ENCODE measurements at places on chromosomes 16 and 17.

GRCh38 chr16:2174396-2175131 is 19.0 kb downstream of the TRAF7 start:
- DNase-seq: no peak

DNA sequence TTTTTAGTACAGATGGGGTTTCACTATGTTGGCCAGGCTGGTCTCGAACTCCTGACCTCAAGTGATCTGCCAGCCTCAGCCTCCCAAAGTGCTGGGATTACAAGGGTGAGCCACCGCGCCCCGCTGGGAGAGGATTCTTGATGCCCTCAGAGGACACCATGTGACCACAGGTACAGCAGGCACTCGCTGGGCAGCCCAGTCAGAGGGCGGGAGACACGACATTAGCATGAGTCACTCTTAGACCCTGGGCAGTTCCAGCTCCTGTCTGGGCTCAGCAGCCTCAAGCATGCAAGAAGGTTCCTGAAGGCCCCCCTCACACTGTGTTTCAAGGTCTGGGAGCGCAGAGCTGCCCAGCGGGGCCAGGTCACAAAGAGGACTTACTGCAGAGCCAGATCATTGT is 11.9 kb downstream of the STAC2 start:
- DNase-seq: no peak

- DNase-seq: no peak
These were observed 18.0 kb downstream of the ADAM11 start for GRCh38 chr17:44776628-44777393.

DNA sequence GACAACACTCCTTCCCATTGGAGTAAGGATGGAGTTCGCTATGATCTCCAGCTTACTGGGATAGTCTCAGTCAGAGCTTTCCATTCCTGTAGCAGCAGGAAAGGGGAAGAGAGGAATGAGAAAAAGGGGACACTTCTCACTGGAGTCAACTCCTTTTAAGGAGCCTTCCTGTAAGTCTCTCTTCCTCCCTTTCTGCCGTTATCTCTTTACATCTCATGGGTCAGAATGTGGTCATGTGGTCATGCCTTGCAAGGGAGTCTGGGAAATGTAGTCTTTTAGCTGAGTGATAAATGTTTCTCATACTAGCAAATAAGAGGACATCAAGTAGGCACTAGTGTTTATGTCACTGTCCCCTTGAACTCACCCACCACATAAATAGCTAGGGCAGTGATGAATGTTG is 227.3 kb downstream of the HAPSTR1 start:
- DNase-seq: no peak

- no peak for DNase-seq
These were observed 3.7 kb downstream of the CCNF start for GRCh38 chr16:2432801-2433505.

- no peak for DNase-seq
These were observed 6.8 kb downstream of the KRT37 start for GRCh38 chr17:41417576-41418015.

DNA sequence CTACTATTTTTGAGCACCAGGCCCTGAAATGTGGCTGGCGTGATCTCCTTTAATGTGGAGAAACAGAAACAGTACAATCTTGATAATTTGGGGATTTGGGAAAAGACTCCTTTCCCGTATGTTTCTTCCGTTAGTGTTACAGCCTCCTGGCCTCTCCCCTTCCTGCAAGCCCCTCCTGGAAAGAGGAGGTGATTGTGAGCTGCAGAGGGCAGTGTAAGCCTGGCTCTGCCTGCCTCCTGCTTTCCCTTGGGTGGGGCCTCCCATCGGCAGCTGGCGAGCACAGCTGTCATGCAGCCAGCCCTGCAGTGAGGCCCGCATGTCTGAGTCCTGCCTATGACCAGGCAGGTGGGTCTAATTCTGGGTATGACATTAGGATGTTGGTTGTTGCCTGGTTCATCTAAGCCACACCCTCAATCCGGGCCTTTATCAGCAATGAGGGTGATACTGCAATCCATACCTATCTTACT is 48.7 kb upstream of the WSB1 start:
- DNase-seq: peak; percentile 84

- no peak for DNase-seq
These were observed 489.3 kb upstream of the SOX9 start for GRCh38 chr17:71631483-71631882.

- DNase-seq: no peak
These were observed 31.3 kb upstream of the C17orf78 start for GRCh38 chr17:37344519-37344918.

GRCh38 chr17:83012868-83013778 is 66.3 kb upstream of the METRNL start:
- no peak for DNase-seq

DNA sequence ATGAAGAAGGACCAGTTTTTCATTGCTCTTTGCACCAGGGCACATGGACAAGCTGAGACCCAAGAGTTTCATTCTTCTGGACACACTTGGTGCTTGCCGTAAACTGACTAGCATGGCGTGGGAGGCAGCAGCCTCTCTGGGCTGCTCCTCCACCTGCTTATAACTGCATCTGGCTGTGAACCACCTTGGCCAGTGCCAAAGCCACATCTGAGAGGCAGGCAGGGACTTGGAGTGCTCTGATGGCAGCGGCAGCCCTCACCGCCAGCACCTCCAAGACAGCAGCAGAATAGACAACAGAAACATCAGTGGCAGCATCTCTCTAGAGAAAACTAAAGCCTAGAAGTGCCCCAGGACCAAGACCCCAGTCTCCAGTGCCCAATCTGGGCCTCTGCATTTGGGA is 4.7 kb downstream of the KRT37 start:
- no peak for DNase-seq

GRCh38 chr16:16045296-16045695 is 95.9 kb downstream of the ABCC1 start:
- no peak for DNase-seq

DNA sequence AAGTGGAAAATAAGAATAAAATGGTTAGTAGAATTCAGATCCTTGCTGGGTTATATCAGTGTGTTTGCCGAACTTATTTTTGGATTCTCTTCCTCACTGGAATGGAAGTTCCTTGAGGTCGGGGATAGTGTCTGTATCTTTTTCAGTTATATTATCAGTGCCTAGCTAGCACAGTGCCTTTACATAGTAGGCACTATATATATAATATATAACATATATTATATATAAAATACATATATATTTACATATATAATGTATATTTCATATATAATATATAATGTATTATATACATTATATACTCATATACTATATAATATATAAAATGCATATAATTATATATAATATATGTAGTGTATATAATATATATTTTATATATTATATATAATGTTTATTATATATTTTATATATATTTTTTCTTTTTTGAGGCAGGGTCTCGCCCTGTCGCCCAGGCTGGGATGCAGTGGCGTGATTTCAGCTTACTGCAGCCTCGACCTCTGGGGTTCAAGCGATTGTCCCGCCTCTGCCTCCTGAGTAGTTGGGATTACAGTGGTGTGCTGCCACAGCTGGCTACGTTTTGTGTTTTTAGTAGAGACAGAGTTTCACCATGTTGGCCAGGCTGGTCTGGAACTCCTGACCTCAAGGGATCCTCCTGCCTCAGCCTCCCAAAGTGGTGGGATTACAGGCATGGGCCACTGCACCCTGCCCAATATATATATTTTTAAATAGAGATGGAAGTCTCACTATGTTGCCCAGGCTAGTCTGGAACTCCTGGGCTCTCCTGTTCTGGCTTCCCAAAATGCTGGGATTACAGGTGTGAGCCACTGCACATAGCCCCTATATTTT is 3.2 kb downstream of the NFATC3 start:
- DNase-seq: no peak

DNA sequence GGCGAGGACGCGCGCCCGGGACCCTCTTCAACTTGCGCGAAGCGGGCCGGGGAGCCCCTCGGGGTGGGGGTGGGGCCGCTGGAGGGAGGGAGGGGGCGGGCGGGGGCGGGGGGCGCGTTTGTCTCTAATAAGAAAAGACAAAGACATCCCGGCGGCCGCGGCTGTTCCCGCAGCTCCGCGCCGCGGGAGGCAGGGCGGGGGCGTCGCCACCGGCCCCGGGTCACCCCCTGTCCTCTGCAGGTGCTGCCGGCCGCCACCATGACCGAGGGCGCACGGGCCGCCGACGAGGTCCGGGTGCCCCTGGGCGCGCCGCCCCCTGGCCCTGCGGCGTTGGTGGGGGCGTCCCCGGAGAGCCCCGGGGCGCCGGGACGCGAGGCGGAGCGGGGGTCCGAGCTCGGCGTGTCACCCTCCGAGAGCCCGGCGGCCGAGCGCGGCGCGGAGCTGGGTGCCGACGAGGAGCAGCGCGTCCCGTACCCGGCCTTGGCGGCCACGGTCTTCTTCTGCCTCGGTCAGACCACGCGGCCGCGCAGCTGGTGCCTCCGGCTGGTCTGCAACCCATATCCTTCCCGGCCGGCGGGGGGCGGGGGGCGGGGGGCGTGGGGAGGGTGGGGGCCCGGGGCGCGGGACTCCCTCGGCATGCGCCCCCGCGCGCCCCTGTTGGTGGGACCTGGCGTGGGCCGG is 714 bp downstream of the CACNA1H start:
- no peak for DNase-seq

DNA sequence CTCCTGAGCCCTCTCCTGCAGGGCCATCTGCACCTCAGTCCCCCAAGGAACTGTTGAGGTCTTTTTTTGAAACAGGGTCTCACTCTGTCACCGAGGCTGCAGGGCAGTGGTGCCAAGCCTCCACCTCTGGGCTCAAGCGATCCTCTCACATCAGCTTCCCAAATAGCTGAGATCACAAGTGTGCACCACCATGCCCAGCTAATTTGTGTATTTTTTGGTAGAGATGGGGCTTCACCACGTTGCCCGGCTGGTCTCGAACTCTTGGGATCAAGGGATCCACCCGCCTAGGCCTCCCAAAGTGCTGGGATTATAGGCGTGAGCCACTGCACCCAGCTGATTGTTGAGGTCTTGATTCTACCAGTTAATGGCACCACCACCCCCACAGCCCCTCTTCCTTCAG is 27.9 kb upstream of the ENDOV start:
- DNase-seq: no peak

GRCh38 chr16:17830651-17831050 is 359.9 kb upstream of the XYLT1 start:
- DNase-seq: no peak

DNA sequence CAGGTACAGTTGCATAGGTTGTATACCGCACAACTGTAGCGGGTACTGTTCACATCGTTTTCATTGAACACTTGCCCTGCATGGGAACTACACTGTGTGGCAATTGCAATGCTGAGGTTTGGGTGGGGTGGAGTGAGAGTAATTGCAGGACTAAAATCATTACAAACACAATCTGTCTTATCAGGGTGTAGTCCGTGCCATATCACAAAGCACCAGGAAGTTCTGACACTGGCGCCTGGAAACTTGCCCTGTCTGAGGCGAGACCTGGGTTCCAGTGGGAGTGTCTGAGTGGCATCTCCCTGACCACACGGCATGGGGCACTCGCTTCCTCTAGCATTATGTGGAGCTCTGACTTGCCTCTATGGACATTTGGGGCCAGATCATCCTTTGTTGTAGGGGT is 153.4 kb downstream of the RGS9 start:
- no peak for DNase-seq

GRCh38 chr16:31084584-31085302 is 4.0 kb downstream of the PRSS53 start:
- DNase-seq: no peak

DNA sequence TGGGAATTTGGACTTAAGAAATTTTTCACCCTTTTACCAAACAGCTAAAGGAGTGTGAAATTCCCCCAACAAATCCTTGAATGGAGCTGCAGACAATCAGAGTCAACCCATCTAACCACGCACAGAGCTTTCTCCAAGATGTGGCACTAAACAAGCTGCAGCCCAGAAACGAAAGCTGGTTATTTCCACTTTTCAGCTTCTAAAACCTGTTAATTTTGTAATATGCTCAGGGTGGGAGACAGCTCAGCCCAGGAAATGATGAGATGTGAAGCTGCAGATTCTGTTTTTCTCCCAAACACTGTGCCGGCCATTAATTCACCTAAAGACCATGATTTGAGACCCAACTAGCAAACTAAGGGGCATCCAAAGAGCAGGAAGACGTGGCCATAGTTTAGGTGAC is 33.2 kb upstream of the ABR start:
- DNase-seq: no peak

- DNase-seq: no peak
These were observed 11.7 kb downstream of the CACNG1 start for GRCh38 chr17:67055811-67056745.

- DNase-seq: no peak
These were observed 5.1 kb downstream of the SNRNP25 start for GRCh38 chr16:58491-59439.

DNA sequence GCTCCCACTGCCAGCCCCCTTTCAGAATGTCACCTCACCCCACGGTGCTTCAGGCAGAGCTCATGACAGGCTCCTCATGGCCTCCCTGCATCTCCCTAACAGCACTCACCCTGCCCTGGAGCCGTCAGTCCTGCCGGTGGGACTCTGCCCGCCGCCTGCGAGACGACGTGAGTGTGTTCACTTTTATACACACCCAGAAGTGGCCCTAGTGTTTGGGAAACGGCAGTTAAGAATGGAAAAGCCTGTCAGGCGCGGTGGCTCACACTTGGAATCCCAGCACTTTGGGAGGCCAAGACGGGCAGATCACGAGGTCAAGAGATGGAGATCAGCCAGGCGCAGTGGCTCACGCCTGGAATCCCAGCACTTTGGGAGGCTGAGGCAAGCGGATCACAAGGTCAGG is 12.3 kb upstream of the CYTH1 start:
- DNase-seq: no peak

DNA sequence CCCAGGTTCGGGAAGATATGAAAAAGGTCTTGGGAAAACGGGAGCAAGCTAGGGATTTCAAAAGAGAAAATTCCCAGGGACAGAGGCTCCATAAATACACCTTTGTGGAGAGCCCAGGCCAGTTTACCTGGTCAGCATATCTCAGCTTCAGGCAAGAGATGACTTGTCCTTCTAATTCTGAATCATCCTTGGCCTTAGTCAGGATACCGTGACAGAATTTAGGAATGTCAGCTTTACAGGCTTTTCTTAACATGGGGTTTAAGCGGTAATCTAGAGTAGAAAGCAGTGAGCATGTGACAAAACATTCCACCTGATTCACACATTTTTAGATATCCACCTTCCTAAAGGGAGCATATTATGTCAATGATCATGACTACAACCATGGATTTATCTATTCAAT is 41.1 kb upstream of the CLEC18B start:
- DNase-seq: no peak

DNA sequence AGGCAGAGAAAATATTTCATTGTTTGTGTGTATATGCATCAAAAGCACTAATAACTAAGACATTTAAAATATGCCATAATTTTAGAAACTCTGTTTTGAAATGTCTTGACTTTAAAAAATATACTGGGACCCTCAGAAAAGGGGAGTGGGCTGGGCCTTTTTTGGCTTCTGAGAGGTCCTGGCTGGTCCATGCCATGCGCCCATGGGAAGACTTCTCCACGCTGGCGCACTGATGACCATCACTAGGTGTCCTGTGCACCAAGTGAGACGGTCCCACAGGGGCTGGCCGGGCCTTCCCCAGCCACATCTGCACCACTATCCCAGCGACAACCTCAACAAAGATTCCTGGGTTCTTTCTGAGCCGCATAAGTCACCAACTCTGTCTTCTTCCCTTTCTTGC is 27.0 kb upstream of the WFIKKN2 start:
- DNase-seq: no peak

Data from hepatic stellate cell (primary cell).